NCI-H1092 (cell line): ENCODE measurements at places on chromosomes 13 and 19.

DNA sequence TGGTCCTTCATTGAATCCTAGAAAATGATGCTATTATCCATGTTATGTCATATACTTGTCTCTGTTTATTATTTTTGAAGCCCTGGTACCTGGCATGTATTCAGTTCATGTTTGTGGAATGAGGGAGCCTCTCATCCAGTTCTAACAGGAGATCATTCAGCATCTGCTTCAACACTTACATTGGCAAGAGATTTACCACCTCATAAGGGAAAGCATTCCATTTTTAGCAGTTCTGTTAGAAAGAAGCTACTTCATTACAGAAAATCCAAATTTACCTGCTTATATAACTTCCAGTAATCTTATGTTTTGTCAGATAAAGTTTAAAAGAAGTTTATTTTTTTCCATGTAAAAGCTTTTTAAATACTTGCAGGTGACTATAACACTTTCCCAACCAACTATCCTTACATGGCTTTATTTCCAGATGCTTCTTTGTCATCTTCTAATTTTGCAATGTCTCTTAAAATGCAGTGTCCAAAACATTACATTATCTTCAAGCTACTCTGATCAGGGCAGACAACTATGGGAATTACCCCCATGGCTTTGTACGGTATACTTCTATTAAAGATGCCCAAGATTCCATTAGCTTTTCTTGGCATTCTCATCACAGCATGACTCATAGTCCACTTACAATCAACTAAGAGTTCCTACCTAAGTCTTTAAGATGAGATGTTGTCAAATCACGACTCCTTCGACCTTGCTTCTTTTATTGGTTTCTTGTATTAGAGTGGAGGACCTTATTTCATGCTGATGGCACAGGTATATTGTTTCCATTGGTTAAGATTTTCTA is 262.1 kb downstream of the PCDH9 start:
- DNase-seq = no peak

- no peak for DNase-seq
Observed at GRCh38 chr13:67192751-67193150, 37.4 kb downstream of the PCDH9 start.

GRCh38 chr19:39181500-39182173 is 15.1 kb upstream of the NCCRP1 start:
- DNase-seq = no peak

- DNase-seq = no peak
Observed at GRCh38 chr13:24250376-24251057, 58.9 kb upstream of the C1QTNF9 start.

DNA sequence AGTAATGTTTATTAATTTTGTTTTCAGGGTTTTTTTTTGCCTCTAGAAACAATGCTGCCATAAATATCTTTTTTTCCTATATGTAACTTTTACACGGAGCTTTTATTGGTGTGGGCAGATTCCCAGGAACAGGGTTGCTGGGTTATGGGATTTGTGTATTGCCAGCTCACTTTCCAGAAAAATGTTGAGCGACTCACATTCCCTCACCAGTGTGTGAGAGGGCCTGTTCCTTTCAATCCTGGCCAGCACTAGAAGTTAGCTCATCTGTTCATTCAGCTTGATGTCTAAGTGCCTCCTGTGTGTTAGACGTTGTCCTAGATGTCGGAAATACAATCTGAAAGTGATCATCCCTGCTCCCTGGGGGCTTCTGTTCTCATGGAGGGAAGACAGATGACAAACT is 2.6 kb downstream of the ZNF71 start:
- no peak for DNase-seq

DNA sequence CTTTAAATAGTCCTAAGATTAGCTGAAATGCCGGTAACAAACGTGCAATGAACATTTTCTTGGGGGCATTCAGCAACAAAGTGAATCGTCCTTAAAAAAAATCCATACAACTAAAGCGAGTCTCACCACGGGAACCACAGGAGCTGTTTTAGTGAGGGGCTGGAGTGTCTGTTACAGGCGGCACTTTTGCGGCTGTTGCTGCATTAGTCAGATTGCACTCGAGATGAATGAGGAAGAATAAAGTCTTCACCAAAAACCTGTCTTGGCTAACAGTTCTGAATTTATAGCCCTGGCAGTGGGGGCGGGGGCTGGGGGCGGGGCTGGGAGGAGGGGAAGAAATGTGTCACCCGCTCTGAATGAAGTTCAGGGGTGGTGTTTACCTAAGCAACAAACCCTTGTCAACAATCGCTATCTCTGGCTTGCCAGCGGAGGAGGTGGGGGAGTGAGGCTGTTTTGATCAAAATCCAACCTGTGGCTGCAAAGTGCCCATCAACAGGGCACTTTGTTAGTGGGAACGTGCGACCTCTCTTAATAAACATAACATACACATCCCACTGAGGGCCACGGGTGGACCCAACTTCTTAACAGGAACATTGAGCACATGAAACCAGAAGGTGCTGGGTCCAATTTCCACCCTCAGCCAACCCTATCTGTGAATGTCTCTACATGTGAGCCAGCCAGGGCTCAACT is 44.5 kb downstream of the RFX2 start:
- peak; percentile 53 for DNase-seq

DNA sequence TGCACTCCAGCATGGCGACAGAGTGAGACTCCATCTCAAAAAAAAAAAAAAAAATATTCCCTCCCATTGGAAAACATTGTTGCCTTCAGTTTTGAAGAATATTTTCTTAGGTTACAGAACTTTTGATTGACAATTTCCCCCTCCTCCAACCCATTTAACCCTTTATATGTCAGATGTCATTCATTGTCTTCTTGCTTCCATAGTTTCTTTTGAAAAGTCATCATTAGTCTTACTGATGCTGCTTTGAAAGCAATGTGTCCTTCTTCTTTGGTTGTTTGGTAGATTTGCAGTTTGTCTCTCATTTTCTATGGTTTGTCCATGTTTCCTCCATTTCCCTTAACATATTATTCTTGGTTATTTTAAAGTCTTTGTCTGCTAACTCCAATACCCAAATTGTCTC is 25.4 kb downstream of the ZNF558 start:
- no peak for DNase-seq

- no peak for DNase-seq
Observed at GRCh38 chr13:67351909-67352308, 121.8 kb upstream of the PCDH9 start.

DNA sequence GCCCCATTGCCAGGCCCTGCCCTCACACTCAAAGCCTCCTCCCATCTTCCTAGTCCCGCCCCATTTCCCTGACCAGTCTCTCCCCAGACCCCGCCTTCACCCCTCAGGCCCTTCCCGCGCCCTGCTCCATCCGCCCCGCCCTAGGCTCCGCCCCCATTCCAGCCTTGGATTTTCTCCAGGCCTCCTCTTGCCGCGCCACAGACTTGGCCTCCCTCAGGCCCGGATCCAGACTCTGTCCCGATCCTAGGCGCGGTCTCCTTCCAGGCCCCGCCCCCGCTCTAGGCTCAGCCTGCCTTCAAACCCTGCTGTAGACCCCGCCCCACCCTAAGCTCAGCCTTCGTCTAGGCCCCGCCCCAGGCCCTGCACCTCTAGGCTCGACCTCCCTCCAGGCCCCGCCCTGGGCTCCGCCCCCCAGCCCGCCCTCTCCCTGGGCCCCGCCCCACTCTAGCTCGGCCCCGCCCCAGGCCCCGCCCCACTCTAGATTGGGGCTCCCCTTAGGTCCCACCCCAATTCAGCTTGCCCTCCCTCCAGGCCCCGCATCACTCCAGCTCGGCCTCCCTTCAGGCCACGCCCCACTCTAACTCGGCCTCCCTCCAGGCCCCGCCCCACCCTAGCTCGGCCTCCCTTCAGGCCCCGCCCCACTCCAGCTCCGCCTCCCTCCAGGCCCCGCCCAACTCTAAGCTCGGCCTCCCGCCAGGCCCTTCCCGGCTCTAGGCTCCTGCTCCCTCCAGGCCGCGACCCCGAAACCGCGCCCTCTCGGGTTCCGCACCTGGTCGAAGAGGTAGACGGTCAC is 18.5 kb downstream of the LMTK3 start:
- DNase-seq = peak; percentile 54

DNA sequence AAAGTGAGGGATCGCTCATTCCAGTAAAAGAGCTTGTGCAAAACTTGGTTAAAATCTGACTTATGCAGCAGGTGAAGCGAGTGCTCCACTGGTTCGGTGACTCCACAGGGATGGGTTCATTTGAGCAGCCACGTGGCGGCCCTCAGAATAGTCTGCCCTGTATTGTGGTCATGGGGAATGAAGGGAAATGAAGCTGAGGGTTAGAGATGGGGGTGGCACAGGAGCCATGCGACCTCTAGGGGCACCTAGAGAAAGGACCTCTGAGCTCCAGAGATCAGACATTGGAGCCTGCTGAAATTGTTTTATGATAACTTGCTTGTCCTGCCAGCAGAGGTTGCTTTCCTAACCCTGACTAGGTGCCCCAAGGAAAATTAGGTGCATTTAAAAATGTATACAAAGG is 26.6 kb downstream of the CBY2 start:
- no peak for DNase-seq

DNA sequence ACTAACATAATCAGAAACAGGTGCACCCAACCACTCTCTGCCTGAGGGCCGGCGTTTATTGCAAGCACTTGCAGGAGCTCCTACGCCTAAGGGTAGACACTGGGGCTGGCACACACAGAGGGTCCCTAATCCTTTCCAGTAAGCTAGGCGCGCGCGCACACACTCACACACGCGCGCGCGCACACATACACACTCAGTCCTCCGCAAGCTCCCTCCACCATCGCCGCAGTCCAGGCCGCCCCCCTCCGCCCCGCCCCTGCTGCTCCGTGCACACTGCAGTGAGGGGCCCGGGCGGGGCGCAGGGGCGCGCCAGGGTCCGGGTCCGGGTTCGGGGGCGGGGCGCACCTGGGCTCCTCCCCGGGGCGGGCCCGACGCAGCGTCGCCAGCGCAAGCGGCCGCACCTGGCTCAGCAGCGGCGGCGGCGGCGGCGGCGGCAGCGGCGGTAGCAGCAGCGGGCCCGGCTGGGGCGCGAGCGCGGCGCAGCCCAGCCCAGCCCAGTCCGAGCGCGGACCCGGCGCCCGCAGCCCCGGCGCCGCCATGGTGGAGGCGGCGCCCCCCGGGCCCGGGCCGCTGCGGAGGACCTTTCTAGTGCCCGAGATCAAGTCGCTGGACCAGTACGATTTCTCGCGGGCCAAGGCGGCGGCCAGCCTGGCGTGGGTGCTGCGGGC is at the start of gene CAMSAP3:
TSS of gene CAMSAP3 (plus strand) at position 398 of the 668 bp plus-strand sequence. CDS start at position 538, 140 bp downstream.
- peak; percentile 56 for DNase-seq

- DNase-seq = peak; percentile 86
Observed at GRCh38 chr13:21476893-21477472, 17.9 kb upstream of the ZDHHC20 start.
